Stimulated activated CD8-positive, alpha-beta memory T cell treated with anti-CD3 and anti-CD28 coated beads, Interleukin-4, amount 100 ng/mL, for 4 hours (primary cell): ENCODE measurements at places on chromosomes 2 and 18.

DNA sequence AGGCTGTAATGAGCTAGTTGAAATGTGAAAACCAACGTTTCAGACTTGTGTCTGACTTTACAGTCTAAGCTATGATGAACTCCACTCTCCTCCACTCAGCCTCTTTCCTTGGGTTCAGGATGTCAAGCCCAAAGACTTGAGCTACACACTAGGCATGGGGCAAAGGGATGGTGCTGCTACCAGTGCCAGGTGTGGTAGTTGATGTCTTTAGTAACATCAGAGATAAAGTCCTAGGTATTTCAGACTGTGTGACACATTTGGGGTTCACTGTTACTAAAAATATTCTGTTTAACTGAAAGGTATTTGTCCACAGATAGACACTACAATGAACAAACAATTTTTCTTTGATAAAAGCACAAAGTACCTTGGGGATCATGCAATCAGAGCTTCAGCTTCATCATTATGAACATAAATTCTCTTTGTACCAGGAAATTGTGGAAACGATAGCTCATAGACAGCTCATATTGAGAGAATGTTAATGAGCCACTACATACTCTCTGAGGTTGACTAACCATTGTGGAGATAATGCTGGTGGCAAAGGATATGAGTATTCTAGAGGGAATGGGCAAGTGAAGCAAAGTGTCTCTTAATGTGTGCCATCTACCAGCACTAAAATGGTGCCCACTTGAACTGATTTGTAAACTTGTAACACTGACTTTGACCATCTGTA is 253.7 kb upstream of the THUMPD2 start:
- no peak for DNase-seq

DNA sequence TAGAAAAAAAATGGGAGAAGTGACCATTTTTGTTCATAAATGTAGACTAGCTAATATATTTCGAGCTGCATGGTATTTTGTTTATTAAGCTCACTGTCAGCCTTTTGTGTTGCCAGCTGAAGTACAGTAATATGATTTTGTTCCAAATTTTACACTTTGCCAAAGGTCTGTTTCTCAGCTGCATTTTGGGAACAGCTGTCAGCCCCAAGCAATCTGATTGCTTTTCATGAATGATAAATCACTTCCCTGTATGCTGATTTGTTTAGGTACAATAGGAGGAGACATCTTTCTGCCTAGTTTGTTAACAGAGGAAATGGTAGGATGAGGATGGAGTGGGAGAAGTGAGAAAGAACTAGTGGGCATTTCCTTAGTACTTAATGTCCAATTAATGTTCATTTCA is 79.3 kb downstream of the NABP1 start:
- no peak for DNase-seq

DNA sequence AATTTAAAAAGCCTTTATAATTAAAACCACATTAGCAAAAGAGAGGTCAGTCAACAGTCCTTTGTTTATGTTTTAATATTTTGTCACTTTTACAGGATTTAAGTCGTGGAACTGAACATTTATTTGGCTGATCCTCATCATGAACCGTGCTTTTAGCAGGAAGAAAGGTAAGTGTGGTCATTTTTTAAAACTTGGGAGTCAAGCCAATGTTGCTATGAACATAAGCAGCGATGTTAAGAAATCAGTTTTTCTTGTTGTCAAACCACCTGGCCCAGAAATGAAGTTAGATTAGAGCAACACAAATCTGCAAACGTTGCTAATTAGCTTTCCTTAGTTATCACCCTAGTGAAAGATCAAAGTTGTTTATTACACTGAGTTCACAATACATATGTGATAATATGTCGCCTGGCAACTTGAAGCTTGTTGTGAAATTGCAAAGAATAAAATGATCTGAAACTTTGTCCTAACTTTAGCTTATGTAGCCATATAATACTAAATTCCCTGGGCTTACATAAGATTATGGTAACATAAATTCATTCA is 186.0 kb downstream of the GULP1 start:
- no peak for DNase-seq

DNA sequence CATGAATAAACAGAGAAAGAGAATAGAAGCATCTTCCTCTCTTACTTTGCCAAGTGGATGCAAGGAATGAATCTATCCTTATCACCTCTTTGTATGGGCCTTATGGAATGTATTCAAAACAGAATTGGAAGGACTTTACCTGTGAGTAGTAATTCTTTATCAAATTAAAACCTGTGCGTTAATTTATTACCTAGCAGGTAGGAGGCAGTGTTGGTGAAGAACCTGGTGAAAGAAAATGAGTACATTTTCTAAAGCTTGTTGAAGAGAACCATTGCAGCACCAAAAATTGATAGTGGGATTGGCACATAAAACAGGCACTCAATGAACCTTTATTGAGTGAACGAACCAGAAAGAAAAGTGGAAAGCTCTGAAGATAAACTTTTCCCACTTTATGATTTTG is 1302.1 kb upstream of the CELF4 start:
- no peak for DNase-seq

GRCh38 chr2:123578016-123578415 is 447.1 kb upstream of the CNTNAP5 start:
- DNase-seq, result no peak

- no peak for DNase-seq
Observed at GRCh38 chr18:13379930-13380690, 161.6 kb downstream of the LDLRAD4 start.

- no peak for DNase-seq
Observed at GRCh38 chr2:187982668-187983067, 309.0 kb upstream of the GULP1 start.

GRCh38 chr2:172374318-172375240 is 52.8 kb upstream of the ITGA6 start:
- no peak for DNase-seq

GRCh38 chr2:30201990-30202389 is 29.3 kb upstream of the LBH start:
- no peak for DNase-seq

- no peak for DNase-seq
Observed at GRCh38 chr2:3198119-3198518, 179.5 kb downstream of the EIPR1 start.

GRCh38 chr2:47083485-47083884 is 71.6 kb downstream of the STPG4 start:
- DNase-seq, result no peak

- no peak for DNase-seq
Observed at GRCh38 chr2:207938886-207939285, 86.4 kb downstream of the PLEKHM3 start.

DNA sequence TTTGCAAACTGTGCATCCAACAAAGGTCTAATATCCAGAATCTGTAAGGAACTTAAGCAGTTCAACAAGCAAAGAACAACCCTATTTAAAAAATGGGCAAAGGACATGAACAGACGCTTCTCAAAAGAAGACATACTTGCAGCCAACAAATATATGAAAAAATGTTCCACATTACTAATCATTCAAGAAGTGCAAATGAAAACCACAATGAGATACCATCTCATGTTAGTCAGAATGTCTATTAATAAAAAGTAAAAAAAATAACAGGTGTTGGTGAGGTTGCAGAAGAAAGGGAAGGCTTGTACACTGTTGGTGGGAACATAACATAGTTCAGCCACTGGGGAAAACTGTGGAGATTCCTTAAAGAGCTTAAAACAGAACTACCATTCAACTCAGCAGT is 126.2 kb downstream of the NAT8 start:
- DNase-seq, result no peak
